HFFc6 (cell line): ENCODE measurements at places on chromosomes 3 and 15.

DNA sequence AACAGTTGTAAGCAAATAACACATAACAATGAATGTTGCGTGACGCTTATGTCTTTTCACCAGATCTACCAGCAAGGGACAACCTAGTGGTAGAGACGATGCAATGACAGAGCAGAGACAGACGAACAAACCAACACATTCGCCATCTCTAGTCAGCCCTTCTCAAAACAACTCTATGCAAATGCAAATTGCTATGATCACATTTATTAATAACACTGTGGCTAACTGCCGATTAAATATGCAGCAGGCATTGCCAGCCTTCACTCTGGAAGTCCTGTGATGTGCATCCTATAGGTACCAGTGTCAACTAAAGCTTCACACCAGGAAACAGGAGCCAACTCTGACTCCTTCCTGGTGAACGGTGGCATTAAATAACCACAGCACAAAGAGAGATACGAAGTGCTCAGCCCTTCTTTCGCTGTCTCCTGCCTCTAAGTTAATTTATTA lies 94.2 kb downstream of the FOXP1 start:
- H3K4me3 ChIP-seq = no peak overlapping the region
- no peaks in the 10 kb centered on the region for H3K27me3 ChIP-seq
- peaks cover 15% of the 10 kb centered on the region for H3K4me1 ChIP-seq
- H3K36me3 ChIP-seq = peaks cover 31% of the 10 kb centered on the region
- H3K27ac ChIP-seq = no peak overlapping the region

DNA sequence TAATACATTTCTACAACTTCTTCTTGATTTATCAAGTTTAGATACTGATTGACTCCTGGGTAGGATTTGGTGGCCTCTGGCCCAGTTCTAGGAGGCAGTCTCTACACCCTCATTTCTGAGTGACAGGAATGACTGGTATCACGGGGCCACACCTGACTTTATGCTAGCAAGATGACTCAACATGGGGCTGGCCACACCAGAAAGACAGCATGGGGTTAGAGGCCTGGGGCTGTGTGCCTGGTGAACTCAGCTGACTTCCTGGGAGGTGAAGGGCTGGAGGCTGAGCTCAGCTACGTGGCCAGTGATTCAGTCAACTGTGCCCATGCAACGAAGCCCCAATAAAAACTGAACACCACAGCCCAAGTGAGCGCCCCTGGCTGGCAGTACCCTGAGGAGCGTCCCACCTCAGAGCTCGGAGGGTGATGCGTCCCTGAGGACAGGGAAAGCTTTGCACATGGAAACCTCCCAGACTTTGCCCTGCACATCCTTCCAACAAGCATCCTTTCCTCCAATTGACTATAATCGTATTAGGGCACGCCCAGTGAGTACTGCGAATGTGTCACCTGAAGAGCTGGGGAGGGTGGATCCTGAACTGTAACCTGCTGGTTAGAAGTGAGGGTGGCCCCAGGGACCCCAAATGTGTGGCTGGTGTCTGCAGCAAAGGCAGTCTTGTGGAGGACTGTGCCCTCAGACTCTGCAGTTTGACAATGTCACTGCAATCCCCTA lies 57.2 kb downstream of the NIPA2 start:
- peaks cover 19% of the 10 kb centered on the region for H3K4me1 ChIP-seq
- peak; percentile 61 for DNase-seq
- H3K27ac ChIP-seq = peak overlapping the region; percentile 81
- peaks cover 55% of the 10 kb centered on the region for H3K36me3 ChIP-seq
- H3K4me3 ChIP-seq = no peak overlapping the region

GRCh38 chr3:185630182-185630622 lies 44.1 kb downstream of the SENP2 start:
- H3K27me3 ChIP-seq = peaks cover 3% of the 10 kb centered on the region; the same call in 1 of the 2 replicates
- DNase-seq = peak; percentile 5
- H3K4me3 ChIP-seq = peak overlapping the region; percentile 66
- peak overlapping the region; percentile 88 for H3K27ac ChIP-seq
- H3K4me1 ChIP-seq = peaks cover 21% of the 10 kb centered on the region

DNA sequence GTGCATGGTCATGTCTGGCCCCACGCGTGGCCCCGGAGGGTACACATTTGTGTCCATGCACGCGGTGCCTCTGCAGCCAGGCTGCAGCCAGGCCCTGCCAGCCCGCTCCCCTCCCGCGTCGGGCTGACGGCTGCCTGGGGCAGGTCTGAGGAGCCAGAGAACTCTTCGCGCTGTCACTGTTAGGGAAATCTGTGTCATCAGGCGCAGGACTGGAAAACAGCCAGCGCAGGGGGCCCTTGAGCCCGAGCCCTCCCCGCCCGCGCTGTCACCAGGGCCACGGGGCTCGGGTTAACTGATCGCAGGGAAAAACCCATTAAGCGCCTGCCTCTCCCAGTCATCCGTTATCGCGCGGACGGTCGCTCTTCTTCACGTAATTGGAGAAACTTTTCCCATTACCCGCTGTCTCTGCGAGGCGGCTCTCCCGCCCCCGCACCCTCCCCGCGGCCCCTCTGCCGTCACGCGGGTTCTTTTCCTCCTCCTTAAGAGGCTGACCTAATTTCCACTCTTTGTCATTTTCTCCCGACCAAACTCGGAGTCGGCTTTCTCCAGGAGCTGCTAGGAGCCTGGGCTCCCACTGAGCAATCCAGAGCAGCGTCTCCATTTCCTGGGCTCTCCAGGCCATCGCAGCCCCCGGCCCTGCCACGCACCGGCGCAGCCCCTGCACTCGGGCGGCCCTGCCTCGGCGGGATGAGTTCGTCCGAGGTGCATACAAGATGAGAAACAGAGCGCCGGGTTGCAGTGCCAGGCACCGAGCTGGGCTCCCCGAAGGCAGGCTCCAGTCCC lies 57.5 kb upstream of the PRR23E start:
- no peak for DNase-seq
- no peak overlapping the region for H3K4me3 ChIP-seq
- H3K4me1 ChIP-seq = no peaks in the 10 kb centered on the region
- H3K27me3 ChIP-seq = peaks cover 50% of the 10 kb centered on the region
- no peak overlapping the region for H3K27ac ChIP-seq

- DNase-seq = no peak
- no peak overlapping the region for H3K4me3 ChIP-seq
- no peak overlapping the region for H3K27ac ChIP-seq
- no peaks in the 10 kb centered on the region for H3K27me3 ChIP-seq
Observed at GRCh38 chr15:39108021-39108420, 472.9 kb upstream of the THBS1 start.

- no peak overlapping the region for H3K27ac ChIP-seq
- DNase-seq = no peak
- peaks cover 44% of the 10 kb centered on the region for H3K27me3 ChIP-seq
- peaks cover 8% of the 10 kb centered on the region; the same call in 1 of the 2 replicates for H3K36me3 ChIP-seq
- peaks cover 41% of the 10 kb centered on the region for H3K4me1 ChIP-seq
Observed at GRCh38 chr3:138437281-138437680, 2.9 kb downstream of the ESYT3 start.

DNA sequence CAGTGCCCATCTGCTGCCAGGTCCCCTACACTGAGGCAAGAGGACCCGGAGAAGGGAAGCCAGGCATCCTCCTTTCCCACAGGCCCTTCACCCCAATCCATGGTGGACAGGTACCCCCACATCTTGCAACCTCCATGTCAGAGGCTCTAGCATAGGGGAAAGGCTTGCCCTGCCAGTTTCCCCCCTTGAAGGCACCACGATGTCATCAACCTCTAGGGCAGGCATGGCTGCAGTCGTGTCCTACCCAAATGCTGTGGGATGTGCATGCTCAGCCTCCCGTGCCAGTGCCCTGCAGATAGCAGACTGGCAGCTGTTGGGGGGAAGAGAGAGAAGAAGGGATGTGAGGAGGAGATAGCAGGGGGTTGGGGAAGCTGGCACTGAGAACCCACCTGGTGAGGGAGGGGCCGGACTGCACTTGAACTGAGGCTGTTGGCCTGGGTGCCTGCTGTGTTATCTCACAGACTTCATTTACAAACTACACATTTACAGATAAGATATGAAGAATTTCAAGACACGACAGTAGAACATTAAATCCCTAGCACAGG lies 197.5 kb downstream of the ADAMTS9 start:
- H3K4me1 ChIP-seq = no peaks in the 10 kb centered on the region
- DNase-seq = no peak
- peaks cover 44% of the 10 kb centered on the region for H3K27me3 ChIP-seq
- no peaks in the 10 kb centered on the region for H3K36me3 ChIP-seq

- no peaks in the 10 kb centered on the region for H3K36me3 ChIP-seq
- no peak for DNase-seq
- peaks cover 2% of the 10 kb centered on the region; the same call in 1 of the 2 replicates for H3K27me3 ChIP-seq
- H3K4me1 ChIP-seq = peaks cover 9% of the 10 kb centered on the region
- H3K4me3 ChIP-seq = peak overlapping the region; percentile 20; the same call in 1 of the 2 replicates
Observed at GRCh38 chr3:187382609-187383151, 14.5 kb downstream of the RTP4 start.

DNA sequence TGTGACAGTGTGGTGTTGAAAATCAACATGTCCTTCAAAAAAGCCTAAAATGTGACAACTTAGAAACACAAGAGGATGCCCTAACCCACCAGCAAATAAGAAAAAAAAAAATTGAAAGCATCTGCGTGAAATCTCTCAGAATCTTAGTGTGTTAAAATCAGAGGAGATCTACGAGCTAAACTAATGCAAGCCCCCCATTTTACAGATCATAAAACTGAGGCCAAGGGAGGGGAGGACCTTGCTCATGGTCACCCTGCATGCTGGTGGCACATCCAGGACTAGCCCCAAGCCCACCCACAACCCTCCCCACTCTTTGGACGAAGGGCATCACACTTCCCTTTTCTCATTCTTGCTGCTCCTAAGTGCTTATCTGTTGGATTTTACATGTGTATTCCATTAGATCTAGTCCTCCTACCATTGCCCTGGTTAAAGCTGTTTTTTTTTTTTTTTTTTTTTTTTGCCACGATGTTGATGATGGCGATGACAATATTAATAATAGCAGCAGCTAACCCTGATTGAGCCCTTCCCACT lies 29.1 kb upstream of the NOX5 start:
- 0 out of 2 replicates have a peak, but pooled peaks cover 6% of the 10 kb centered on the region for H3K36me3 ChIP-seq
- no peak overlapping the region for H3K4me3 ChIP-seq
- no peak overlapping the region for H3K27ac ChIP-seq
- peaks cover 6% of the 10 kb centered on the region; the same call in 1 of the 2 replicates for H3K4me1 ChIP-seq
- H3K27me3 ChIP-seq = peaks cover 19% of the 10 kb centered on the region
- DNase-seq = no peak

DNA sequence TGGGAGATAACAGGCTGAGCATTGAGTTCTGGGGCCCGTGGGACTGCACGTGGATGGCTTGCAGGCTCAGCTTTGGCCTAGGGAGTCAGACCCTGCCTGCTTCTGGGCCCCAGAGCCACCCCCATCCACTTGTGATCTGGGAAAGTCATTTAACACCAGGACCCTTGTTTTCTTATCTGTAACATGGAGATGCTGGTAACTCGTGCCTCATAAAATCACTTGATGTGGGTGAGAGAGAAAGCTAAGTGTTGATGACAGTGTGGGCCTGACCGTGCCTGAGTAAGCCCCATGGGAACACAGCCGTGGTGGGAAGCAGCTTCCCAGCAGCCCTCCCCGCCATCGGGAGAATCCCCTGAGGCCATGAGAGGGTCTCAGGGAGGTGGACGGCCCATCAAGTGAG lies 378.1 kb downstream of the GABRB3 start:
- H3K27ac ChIP-seq = no peak overlapping the region
- no peaks in the 10 kb centered on the region for H3K27me3 ChIP-seq
- H3K4me3 ChIP-seq = no peak overlapping the region
- H3K4me1 ChIP-seq = no peaks in the 10 kb centered on the region
- H3K36me3 ChIP-seq = no peaks in the 10 kb centered on the region

DNA sequence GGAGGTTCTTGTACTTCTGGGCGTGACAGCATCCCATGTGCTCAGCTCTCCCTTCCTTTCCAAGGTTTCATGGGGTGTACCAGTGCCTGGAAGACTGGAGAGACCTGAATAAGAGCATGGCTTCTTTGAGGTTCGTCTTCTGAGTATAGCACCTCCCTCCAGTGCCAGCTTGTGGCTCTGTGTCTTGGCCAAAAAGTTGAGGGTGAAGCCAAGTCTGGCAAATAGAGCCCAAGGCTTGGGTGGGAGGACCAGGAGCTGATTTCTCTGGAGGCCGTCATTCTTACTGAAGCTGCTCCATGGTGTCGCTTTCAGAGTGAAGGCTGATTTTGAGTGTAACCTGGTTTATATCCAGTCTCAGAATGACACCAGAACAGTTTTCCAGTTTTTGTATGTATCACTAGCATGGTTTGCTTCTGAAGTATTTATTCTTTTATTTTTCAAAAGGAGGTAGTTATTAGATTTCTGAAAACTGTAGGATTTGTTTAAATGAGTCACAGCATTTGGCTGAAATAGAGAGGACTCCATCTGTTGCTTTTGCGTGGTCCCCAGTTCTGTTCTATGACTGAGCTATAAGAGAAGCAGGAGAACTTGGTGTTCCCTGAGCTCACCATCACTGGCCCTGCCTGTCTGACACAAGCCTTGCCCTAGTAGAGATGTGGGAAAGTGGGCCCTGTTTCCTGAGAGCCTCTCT lies 47.2 kb downstream of the BSN start:
- H3K4me3 ChIP-seq = no peak overlapping the region
- H3K27ac ChIP-seq = no peak overlapping the region; the same call in 1 of the 2 replicates
- no peaks in the 10 kb centered on the region; the same call in 1 of the 2 replicates for H3K27me3 ChIP-seq
- H3K4me1 ChIP-seq = peaks cover 41% of the 10 kb centered on the region
- no peaks in the 10 kb centered on the region for H3K36me3 ChIP-seq

- no peaks in the 10 kb centered on the region for H3K27me3 ChIP-seq
- no peak for DNase-seq
- no peaks in the 10 kb centered on the region; the same call in 1 of the 2 replicates for H3K36me3 ChIP-seq
- no peak overlapping the region for H3K4me3 ChIP-seq
- H3K27ac ChIP-seq = no peak overlapping the region
- no peaks in the 10 kb centered on the region for H3K4me1 ChIP-seq
Observed at GRCh38 chr3:101615525-101615924, 41.5 kb downstream of the PCNP start.

- DNase-seq = no peak
- no peaks in the 10 kb centered on the region for H3K27me3 ChIP-seq
- H3K27ac ChIP-seq = no peak overlapping the region
- peaks cover 40% of the 10 kb centered on the region for H3K4me1 ChIP-seq
- H3K4me3 ChIP-seq = no peak overlapping the region
Observed at GRCh38 chr3:20558161-20558560, 372.2 kb upstream of the SGO1 start.

GRCh38 chr15:43317566-43318184 lies 12.7 kb downstream of the LCMT2 start:
- peaks cover 6% of the 10 kb centered on the region; the same call in 1 of the 2 replicates for H3K4me1 ChIP-seq
- no peak overlapping the region for H3K4me3 ChIP-seq
- H3K27me3 ChIP-seq = peaks cover 3% of the 10 kb centered on the region
- no peaks in the 10 kb centered on the region for H3K36me3 ChIP-seq
- H3K27ac ChIP-seq = no peak overlapping the region

- H3K4me3 ChIP-seq = no peak overlapping the region
- no peak for DNase-seq
- H3K27ac ChIP-seq = no peak overlapping the region
- peaks cover 37% of the 10 kb centered on the region for H3K4me1 ChIP-seq
Observed at GRCh38 chr15:72342385-72342784, 22.4 kb upstream of the CELF6 start.
